H1 (cell line): ENCODE measurements at places on chromosomes 5 and 9. TPM values are rescaled to one million over a fixed set of nuclear protein-coding genes. Genes with fewer than 3 reads are reported as not detected.

DNA sequence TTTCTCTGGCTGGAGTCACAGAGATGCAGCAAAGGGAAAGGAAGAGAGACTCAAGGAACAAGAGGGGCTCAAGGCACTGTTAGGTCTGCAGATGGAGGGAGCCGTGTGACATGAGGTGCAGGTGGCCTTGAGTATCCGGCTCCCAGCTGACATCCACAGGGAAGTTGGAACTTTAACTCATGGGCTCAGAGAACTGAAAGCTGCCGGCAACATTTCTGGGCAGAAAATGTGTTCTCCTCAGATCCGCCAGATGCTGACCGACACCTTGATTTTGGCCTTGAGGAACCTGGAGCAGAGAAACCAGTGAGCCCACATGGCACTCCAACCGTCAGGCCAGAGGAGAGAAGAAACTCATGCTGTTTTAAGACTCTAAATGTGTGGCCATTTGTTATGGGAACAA is 258.1 kb upstream of the IRX2 start:
- no peaks in the 10 kb centered on the region for H3K4me1 ChIP-seq
- no peaks in the 10 kb centered on the region for H3K27me3 ChIP-seq
- no peak overlapping the region for H3K4me3 ChIP-seq
- no peak overlapping the region for H3K27ac ChIP-seq
- DNase-seq = no peak

The MAMDC2 gene
- 15.3 and 15.4 TPM in 2 replicates for total RNA-seq

GRCh38 chr5:95152535-95152934 is 132.4 kb downstream of the MCTP1 start:
- H3K4me3 ChIP-seq = no peak overlapping the region
- H3K27ac ChIP-seq = no peak overlapping the region
- H3K4me1 ChIP-seq = no peaks in the 10 kb centered on the region
- no peaks in the 10 kb centered on the region for H3K36me3 ChIP-seq

The PCDHB13 gene
- total RNA-seq = 1.1 and 1.4 TPM in 2 replicates

The NR5A1 gene
- total RNA-seq = 0.42 and 0.58 TPM in 2 replicates

- DNase-seq = no peak
- no peaks in the 10 kb centered on the region for H3K4me1 ChIP-seq
- no peaks in the 10 kb centered on the region for H3K36me3 ChIP-seq
- no peak overlapping the region for H3K27ac ChIP-seq
- no peak overlapping the region for H3K4me3 ChIP-seq
- no peaks in the 10 kb centered on the region for H3K27me3 ChIP-seq
These were observed 37.8 kb downstream of the PRELID2 start for GRCh38 chr5:145797336-145797735.
